Mesenteric fat pad (tissue), 1 donor: ENCODE measurements at places on chromosomes 6 and 20. TPM values are rescaled to one million over a fixed set of nuclear protein-coding genes. Genes with fewer than 3 reads are reported as not detected.

The CAP2 gene
- 9.3 TPM for total RNA-seq

The LINC00237 gene
- total RNA-seq: not detected

The CCN6 gene
- total RNA-seq: not detected

The BPIFB4 gene
- total RNA-seq: not detected

The LTB gene
- 1.4 TPM for total RNA-seq

The CDH4 gene
- not detected for total RNA-seq
